ENCODE measurements at places on chromosomes 7 and 10. TPM values are rescaled to one million over a fixed set of nuclear protein-coding genes. Genes with fewer than 3 reads are reported as not detected.

DNA sequence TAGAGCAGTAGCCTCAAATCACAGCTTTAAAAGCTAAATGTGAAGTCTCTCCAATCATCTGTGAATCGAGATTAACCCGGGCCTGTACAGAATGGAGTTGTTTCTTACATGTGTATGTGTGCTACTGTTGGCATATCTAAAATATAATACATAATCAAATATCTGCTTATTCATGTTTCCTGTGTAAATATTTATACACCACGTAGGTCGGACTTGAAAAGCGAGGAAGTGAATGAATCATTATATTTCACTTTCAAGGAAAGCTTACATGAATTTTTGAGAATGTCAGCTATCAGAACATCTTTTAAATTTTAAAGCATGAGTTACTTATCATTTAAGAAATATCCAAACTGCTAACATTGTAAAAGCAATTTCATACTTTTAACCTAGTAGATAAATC lies 233.3 kb downstream of the SLC25A13 start:
- no peak for DNase-seq

- DNase-seq = peak; percentile 78
These were observed 43.9 kb upstream of the GRB10 start for GRCh38 chr7:50826371-50827172.

DNA sequence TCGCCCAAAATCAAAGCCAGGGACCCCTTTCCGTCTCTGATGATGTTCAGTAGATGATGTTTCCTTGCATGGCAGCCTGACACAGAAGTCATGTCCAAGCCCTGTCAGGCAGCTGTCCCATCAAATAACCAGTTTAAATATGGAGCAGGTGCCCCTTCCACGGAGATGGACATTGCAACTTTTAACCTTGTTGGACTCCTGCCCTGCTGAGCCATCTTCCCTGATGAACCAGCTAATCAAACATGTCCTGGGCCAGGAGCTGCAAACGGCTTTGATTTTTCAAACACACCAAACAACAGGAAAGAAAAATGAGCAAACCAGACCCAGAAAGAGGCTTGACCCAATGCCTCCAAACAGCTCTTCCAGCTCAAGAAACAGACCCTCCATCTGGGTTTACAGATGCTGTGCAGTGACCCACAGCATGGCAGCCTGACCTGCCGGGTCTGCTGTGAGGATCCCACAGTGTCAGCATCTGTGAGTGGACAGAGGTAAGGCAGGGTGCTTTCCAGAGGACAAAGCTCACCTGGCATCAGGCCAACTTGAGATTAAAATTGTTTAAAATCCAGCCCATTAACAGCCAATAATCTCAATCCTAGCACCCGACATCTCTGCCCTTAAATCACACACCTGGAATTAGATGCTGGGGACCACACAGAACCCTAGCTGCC lies 372.6 kb downstream of the GRID1 start:
- DNase-seq = no peak

DNA sequence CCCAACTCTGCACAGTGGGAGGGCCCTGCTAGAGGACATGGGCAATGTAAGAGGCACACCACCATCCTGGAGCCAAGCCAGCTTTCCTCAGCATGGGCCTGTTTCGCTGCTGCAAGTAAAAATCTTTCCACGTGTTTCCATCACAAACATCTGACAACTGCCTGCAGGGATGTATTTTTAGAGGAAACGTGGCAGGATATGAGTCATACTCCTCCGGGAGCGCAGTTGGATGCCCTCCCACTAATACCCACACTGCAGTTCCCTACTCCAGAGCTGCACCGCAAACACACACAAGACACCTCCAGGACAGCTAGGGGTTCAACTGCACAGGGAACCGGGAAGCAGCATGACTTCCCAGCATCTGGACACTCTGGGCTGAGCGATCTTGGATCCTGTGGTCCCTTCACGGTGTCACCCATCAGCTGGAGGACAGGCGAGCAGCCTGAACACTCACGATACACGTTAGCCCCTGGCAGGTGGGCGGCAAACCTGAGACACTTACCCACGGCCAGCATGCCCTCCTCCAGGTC lies 26.1 kb downstream of the PLAC9 start:
- DNase-seq = no peak

Gene LANCL2
- total RNA-seq = 6.4 TPM

GRCh38 chr7:50980411-50980810 lies 197.7 kb upstream of the GRB10 start:
- DNase-seq = no peak

GRCh38 chr7:24826662-24827020 lies 69.4 kb upstream of the GSDME start:
- DNase-seq = peak; percentile 29
